Stimulated activated CD8-positive, alpha-beta memory T cell treated with anti-CD3 and anti-CD28 coated beads, Interleukin-2, amount 100 ng/mL, for 1 hour (primary cell): ENCODE measurements at places on chromosomes 7 and 10.

GRCh38 chr10:75548356-75548755 is 116.9 kb downstream of the LRMDA start:
- DNase-seq, result no peak

GRCh38 chr10:32878646-32879045 is 79.4 kb downstream of the ITGB1 start:
- no peak for DNase-seq

GRCh38 chr7:155378580-155378934 is 79.4 kb upstream of the EN2 start:
- no peak for DNase-seq

DNA sequence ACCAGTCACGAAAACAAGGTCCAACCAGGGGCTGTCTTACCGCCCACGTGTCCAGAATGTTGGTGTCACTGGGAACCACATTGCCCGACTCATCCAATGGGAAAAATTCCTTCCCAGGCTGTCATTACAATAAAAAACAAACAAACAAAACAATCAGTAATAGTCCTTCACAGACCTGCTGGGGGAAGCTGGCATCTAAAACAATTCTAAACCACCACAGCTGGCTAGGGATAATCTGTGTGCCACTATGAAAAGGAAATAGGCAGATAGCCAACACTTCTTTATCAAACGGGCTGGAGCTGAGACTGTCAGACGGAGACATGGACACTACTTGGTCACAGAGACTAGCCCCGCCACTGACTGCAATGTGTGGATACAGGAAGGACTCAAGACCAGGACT is 9.2 kb downstream of the AKR1B1 start:
- no peak for DNase-seq

DNA sequence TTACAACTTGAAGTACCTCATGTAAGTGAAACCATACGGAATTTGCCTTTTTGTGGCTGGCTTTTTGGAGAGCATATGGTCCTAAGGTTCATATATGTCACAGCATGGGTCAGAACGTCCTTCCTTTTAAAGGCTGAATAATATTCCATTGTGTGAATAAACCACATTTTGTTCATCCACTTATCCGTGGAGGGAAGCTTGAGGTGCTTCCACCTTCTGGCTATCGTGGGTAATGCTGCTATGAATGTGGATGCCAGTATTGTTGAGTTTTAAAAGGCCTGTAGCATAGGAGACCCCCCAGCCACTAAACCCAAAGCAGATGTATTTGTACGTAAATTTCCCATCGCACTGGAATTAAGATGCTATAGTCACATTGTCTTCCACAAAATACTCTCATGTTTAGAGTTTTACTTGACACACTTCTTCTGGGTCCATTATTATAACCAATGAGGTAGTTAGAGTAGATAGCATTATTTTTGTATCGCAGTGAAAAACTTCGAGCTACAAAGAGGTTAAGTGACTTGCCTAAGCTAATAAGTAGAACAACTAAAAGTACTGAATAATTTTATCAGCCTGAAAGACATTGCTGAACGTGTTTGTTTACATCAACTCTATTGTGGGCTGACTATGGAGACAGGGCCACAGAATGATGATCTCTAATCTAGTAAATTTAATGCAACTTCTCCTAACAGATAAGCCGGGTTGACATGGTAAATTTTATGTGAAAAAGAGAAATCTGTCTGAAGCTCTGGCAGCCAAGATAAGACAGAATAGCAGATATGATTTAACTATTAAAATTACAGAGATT is 183.0 kb upstream of the CTBP2 start:
- DNase-seq, result no peak

GRCh38 chr10:110461530-110461929 is 36.2 kb upstream of the DUSP5 start:
- DNase-seq, result no peak

DNA sequence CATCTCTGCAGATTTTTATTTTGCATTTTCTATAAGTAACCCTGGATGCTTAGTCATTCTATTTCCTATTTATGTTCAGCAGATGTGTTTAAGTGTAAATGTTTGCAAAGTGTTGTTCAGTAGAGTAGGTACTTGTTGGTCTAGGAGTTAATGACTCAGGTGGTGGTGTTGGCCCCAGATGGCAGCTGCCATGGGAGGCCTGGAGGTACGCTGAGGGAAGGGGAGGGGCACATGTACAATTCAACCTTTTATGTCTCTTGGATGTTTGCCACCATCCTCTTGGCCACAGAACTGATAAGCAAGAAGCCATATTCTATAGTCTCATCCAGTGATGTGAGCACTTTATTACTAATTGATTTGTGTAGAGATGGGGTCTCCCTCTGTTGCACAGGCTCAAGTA is 68.1 kb upstream of the SLC39A12 start:
- no peak for DNase-seq

DNA sequence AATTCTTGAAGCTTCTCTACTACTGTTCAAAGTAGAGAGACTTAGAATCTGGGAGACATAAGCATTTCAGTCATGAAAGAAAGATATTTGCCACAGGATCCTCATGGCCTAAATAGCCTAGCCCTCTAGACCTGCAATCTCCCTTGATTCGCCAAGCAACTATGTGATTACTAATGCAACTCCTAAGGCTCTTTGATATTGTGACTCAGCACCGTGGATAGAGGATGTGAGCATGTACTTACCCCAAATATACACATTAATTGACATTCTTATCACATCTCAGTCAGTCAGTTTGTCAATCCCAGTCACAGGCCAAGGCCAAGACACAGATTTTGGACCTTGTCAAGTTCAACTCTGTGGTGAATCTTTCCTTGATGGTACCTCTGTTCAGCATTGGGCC is 42.6 kb downstream of the GPR37 start:
- no peak for DNase-seq

DNA sequence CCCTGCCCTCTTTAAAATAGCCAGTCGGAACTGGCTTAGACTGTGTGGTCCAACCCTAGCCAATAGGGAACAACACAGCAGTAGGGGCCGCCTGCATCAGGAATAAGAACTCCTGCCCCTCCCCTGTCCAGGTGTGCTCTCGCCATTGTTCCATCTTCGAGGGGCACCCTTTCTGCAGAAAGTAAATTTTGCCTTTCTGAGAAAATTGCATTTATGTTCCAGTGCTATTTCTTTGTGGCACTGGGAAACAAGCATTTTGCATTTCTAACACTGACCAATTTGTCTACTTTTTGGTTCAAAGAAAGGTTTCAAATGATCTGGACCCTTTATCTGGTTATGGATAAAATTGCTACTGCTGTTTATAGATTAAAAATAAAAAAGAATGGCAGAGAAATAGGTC is 90.2 kb upstream of the AGBL3 start:
- no peak for DNase-seq

GRCh38 chr7:117090791-117091190 is 137.5 kb downstream of the ST7 start:
- no peak for DNase-seq

DNA sequence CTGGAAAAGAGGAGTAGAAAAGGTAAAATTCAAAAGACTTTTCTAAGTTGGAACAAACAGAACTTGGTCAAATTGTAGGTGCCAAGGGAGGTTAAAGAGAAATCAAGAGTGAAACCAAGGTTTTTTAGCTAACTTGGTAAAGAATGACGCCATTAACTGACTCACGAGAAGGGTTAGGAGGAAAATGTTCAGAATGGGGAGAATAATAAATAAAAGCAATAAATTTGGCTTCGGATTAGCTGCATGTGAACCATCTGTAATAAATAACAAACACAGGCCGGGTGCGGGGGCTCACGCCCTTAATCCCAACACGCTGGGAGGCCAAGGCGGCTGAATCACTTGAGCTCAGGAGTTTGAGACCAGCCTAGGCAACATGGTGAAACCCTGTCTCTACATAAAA is 71.9 kb upstream of the SRRM3 start:
- no peak for DNase-seq

DNA sequence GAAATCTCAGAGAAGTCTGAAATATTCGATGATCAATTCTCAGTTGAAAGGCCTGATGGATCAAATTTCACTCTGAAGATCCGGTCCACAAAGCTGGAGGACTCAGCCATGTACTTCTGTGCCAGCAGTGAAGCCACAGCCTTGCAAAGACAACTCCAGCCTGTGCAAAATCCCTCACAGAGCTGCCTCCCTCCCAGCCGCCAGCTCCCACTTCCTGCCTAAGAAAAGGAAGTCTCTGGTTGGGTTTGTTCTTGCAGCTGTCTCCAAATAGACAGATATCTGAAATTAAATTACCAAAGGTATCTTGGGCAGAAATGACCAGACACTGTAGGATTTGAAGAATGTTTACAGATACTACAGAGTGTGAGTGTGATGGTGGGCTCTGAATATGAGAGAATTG is 43.4 kb upstream of the PRSS58 start:
- DNase-seq, result no peak

DNA sequence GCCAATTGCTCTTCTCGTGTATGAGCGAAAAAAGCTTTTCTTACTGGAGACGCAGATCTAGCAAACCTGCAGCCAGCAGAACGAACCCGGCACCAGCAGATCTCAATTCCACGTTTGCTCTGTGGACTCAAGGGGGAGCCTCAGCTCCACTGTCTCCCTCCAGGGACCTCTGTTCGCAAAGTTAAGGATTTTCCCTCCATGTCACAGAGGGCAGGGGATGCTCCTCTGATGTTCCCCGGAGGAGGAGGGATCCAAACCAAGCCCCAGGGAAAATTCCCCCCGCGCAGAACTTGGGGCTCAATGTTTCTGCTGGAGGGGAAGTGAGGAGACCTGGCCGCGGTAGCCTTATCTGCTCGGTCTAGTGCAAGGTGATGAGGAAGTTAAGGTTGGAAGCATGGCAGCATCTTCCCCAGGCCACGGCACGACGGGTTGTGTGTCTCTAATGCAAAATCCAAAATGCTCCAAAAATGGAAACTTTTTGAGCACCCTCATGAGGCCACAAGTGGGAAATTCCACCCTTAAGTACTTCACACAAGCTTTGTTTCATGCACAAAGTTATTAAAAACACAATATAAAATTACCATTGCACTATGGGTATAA is 9.0 kb downstream of the IQCE start:
- DNase-seq, result no peak

GRCh38 chr7:80829527-80829926 is 89.3 kb downstream of the SEMA3C start:
- DNase-seq, result no peak

DNA sequence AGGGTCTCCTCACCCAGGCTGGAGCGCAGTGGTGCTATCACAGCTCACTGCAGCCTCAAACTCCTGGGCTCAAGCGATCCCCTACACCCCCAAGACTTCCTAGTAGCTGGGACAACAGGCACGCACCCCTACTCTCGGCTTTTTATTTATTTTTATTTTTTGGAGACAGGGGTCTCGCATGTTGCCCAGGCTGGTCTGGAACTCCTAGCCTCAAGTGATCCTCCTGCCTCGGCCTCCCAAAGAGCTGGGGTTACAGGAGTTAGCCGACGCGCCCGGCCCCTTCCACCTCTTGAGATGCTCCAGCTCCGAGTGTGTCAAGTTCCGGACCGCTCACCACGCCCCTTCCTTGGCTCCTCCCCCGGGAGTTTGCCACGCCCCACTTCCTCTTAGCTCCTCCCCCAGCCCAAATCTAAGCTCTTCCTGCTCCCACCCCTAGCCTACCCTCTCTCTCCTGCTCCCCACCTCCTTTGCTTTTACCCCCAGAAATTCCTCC is 6.3 kb downstream of the NAT16 start:
- DNase-seq, result peak; percentile 43

- DNase-seq, result no peak
Measured at GRCh38 chr7:101156277-101156676, 2.0 kb downstream of the AP1S1 start.

DNA sequence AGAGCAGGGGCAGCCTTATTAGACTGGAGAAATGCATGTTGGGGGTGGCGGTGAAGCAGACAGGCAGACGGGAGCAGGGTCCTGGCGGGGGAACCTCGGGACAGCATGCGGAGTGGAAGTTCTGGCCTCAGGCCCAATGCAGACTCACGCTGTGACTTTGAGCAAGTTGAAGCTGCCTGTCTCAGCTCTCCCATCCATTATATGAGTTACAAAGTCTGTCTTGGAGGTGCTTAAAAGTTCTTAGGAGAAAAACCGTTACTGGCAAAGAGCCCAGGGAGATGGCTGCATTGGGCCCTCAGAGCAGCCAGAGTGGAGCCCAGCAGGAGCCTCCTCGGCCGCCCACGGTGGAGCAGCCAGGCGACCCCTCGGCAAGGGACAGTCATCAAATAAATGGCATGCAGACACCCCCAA is 509.5 kb downstream of the PLXNA4 start:
- DNase-seq, result no peak

DNA sequence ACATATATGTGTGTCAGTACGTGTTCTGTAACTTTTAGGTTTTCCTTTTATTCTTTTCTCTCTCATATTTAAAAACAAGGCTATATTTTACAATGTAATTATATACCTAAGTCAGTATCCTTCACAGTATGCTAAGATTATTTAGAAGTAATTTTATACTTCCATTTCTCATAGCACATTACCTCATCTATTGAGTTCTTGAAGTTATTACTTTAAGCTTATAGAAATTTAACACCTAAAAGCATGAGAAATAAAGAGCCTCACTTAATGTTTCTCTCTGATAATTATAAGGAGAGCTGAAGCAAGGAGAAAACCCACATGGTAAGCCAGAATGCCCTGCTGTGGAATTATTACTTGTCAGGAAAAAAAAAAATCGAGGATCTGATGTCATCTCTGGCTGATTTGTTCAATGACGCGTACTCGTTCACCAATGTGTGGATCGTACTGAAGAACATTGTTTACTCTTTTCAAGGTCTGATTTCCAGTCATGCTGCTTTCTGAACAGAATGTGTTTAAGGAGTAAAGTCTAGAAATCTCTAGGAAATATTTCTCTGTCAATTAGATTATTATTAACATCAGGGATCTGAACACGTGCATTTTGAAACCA is 21.9 kb downstream of the CACNB2 start:
- DNase-seq, result no peak

DNA sequence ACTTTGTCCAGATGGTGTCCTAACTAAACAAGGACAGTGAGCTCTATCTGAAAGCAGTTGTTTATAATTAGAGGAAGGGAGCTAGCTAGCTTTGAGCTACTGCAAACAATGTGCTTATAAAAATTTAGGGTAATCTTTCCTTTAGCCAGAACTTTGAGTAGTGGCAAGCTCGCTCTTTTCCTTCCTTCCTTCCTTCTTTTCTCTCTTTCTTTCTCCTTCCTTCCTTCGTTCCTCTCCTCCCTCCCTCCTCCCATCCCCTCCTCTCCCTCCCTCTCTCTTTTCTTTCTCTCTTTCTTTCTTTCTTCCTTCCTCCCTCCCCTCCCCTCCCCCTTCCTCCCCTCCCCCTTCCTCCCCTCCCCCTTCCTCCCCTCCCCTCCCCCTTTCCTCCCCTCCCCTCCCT is 520.1 kb downstream of the INHBA start:
- no peak for DNase-seq

- DNase-seq, result no peak
Measured at GRCh38 chr7:93092757-93093370, 24.9 kb downstream of the SAMD9 start.

- no peak for DNase-seq
Measured at GRCh38 chr7:132869166-132869861, 212.6 kb downstream of the CHCHD3 start.

GRCh38 chr7:108367946-108368345 is 88.3 kb downstream of the NRCAM start:
- DNase-seq, result no peak
